ENCODE measurements at places on chromosomes 3 and 15.

DNA sequence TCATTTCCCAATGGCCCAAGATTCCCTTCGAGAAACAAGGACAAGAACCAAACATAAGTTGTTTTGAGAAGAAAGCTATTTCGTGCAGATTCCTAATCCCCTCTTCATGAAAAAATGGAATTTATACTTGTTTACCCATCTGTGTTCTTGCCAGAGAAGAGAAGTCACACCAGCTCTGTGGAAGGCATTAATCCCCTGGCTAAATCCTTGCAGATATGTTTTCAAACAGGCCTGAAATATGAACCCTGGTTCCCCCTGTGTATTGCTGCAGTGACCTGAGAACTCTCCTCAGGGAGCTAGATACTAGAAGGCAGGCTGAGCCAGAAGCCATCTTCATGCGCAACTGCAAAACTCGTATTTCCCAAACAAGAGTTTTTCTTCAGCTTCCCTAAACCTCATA lies 337.7 kb downstream of the NEK10 start:
- no peak for DNase-seq

DNA sequence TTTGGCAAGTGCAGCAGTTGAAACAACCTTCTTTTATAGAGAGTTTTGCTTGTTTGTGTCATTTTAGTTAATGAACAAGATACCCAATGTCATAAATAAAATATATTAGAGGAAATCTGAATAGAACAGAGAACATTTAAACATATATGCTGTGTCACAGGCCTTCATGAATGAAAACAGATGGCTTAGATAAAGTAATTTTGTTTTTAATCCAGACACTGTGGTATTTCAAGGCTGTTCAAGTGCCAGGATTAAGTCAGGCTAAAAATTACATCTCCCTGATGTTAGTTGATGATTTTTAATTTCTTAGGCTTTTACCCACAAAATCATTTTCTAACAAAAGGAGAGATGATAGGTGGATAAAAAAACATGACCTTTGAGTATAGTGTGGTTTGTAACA lies 4.9 kb upstream of the ACKR4 start:
- DNase-seq: no peak

DNA sequence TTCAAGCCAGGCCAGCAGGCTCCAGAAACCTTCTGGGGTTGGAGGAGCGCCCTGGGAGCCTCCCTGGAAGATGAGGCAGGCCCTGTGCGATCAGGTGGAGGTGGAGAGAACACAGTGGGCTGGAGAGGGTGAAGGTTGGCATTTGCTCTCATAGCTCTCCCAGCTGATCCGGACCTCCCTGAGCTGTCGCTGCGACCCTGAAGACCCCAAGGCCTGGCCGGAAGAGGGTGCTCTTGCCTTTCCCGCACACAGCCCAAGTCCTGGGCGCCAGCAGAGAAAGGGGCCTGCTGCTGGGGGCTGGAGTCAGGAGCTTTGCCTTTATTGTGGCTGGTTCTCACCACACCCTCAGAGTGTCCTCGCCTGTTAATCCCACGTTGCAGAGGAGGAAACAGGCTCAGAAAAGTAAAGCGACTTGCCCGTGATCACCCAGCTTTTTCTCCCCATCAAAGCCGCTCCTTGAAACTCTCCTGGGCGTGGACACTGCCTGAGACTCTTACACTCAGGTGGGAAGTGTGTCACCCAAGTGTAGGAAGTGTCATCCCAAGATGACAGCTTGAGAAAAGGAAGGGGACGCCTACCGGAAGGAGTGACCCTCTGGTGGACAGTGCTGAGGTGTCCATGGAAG lies 8.6 kb upstream of the RPL29 start:
- peak; percentile 70 for DNase-seq

DNA sequence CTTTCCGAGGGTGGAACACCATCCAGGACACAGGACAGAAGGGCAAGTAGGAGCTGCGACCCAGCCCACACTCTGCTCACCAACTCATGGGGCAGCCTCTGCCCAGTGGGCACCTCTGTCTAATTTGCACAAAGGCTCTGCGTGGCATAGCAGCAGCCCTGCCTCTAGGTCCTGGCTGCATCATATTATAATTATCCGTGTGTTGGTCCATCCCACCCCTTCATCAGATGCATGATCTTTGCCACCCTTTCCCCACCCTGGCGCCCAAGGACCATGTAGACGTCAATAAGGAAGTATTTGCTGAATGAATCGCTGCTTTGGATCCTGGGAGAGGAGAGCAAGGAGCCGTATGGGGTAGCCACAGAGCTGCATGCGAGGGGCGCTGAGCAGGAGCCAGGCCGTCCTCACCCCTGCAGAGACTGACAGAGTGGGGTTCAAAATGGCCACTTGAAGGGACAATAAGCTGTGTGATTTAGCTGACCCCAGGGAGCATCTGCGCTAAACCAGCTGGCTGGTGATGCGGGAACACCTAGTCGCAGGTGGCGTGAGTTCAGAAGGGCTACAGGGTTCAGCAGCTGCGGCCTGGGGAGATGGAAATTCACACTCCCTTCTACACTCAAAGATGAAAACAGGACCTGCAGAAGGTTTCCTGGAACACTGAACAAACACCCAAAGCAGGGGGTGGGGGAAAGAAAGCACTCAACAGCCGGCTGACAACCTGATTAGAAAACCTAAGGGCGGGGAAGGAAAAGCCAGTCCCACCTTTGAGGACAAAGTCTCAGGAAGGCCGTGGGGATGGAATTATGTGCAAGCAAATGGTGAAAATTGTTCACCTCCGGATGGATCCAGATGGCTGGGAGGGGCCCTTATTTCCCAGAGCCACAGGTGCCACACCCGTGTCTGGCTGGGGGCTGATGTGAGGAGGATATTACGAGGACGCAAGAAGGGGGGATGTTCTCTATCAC lies 6.4 kb downstream of the MGLL start:
- DNase-seq: no peak

DNA sequence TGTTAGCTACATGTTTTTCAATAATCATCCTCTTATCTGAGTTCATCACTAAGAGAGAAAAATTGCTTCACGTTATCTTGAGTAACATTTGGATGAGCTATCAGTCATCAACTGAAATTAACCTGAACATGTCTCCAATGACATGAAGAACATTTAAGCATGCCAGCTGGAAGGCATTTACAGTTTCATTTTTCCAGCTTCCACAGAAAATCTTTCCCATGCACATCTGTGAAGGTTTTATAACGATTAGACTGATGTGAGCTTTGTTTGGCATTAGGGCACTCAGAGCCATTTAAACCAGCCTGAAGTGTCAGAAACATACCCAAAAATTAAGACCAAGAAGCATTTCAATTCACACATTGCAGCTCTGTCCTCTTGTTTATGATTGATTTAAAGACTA lies 235.8 kb upstream of the ARHGEF26 start:
- no peak for DNase-seq

GRCh38 chr3:117137065-117137464 lies 427.5 kb downstream of the TUSC7 start:
- no peak for DNase-seq

GRCh38 chr3:12005951-12006625 lies 1.9 kb downstream of the SYN2 start:
- no peak for DNase-seq

DNA sequence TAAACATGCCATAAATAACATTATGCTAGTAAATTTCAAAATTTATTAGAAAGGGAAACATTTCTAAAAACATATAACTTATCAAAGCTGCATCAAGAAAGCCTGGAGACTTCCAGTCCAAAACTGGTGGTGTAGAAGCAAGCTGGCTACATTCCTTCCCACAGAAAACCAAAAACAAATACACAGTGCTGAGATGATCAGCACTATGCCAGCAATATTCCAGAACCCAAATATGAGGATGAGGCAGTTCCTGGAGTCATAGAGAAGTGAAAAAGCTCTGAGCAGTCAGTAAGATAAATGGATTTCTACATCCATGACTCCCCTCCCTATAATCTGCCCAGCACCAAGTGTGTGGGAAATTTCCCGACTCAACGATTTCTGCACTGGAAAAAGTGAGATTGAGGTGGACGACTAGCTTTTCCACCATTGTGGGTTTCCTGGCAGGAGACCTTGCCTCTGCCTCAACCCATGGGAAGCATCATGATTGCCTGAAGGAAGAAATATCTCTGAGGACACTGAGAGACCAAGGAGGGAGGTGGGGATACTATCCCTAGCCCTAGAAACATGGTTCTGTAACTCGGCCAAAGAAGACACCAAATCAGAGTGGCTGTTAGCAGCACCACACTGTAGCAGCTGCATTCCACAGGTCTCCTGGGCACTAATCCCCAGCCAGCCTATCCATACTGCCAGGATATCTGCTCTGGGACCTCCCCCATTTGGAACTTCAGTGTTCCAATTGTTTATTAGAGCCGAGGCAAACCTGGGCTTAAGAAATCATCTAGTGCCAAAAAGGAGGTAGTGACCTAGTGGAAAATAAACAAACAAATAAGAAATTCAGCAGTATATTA lies 11.8 kb upstream of the CLN6 start:
- no peak for DNase-seq

GRCh38 chr15:89809093-89809786 lies 5.4 kb downstream of the ANPEP start:
- DNase-seq: no peak

DNA sequence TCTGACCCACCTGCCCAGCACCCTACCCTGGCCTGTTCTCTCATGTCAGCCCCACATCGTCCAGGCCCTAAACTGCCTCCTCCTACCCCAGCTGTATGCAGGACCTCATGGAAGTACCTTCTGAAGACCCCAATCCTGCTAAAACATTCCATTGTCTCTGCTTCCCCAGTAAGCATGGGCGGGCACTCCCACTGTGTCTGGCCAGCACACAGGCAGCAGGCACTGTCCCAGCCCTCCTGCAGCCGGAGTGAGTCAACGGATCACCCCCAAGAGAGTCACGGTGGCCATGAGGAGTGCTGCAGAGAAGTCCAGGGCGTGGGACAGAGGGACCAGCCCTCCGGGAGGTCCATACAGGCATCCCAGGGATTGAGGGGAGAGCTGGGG lies 36.4 kb upstream of the SLCO2A1 start:
- DNase-seq: no peak

GRCh38 chr3:189570916-189571315 lies 60.3 kb upstream of the TP63 start:
- no peak for DNase-seq

DNA sequence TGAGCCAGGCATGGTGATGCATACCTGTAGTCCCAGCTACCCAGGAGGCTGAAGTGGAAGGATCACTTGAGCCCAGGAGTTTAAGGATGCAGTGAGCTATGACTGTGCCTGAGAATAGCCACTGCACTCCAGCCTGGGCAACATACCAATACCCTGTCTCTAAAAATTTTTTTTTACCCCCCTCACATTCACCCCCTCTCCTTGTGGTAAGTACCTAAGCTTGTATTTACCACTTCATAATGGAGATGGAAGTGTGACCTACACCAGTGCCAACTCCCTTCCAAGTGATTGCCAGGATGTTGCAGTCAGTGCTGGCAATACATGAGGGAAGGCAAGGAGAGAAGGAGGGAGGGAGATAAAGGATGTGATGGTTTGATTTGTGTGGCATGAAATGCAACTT lies 84.2 kb downstream of the LRRC28 start:
- no peak for DNase-seq

GRCh38 chr3:70488816-70489215 lies 176.4 kb upstream of the MDFIC2 start:
- no peak for DNase-seq

GRCh38 chr3:138942861-138943623 lies 3.9 kb downstream of the FOXL2 start:
- no peak for DNase-seq

- no peak for DNase-seq
Measured at GRCh38 chr15:66019826-66020398, 150.6 kb downstream of the RAB11A start.

DNA sequence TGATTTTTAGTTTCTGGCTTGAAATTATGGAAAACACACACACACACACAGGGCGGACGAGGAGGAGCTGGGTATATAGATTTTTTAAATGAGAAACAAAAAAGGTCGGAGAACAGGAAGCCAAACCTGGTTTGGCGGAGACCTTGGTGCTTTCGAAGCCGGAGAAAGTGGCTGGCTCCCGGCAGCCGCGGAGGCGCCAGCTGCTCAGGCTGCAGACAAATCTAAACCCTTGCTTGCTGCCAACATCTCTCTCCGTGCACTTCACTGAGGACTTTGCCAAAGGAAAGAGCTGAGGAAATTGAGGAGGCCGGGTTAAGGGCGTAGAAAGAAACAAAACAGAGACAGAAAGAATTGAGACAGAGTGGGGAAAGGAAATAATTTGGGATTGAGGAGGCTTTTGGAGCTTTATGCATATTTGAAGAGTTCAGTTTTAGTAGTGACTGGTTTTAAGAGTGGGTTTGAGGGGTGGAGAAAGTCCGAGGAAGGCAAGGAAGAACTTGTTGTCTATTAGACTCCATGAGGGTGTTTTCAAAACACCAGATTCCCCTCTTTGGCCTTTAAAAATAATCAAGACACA lies 2.2 kb downstream of the ZIC1 start:
- DNase-seq: no peak

GRCh38 chr15:20348291-20348899 lies 193.2 kb downstream of the GOLGA6L6 start:
- DNase-seq: no peak

GRCh38 chr3:67418426-67419217 lies 235.8 kb downstream of the SUCLG2 start:
- no peak for DNase-seq

- no peak for DNase-seq
Measured at GRCh38 chr15:78382114-78382880, 42.1 kb downstream of the CRABP1 start.

GRCh38 chr3:193910886-193911738 lies 224.8 kb upstream of the HES1 start:
- no peak for DNase-seq

GRCh38 chr3:196611761-196612483 lies 27.6 kb upstream of the NRROS start:
- DNase-seq: no peak

- no peak for DNase-seq
Measured at GRCh38 chr3:120765830-120766493, 23.4 kb downstream of the GTF2E1 start.

GRCh38 chr3:192260116-192261010 lies 467.0 kb downstream of the FGF12 start:
- DNase-seq: no peak

- DNase-seq: no peak
Measured at GRCh38 chr15:64740311-64741170, 34.8 kb downstream of the RBPMS2 start.

DNA sequence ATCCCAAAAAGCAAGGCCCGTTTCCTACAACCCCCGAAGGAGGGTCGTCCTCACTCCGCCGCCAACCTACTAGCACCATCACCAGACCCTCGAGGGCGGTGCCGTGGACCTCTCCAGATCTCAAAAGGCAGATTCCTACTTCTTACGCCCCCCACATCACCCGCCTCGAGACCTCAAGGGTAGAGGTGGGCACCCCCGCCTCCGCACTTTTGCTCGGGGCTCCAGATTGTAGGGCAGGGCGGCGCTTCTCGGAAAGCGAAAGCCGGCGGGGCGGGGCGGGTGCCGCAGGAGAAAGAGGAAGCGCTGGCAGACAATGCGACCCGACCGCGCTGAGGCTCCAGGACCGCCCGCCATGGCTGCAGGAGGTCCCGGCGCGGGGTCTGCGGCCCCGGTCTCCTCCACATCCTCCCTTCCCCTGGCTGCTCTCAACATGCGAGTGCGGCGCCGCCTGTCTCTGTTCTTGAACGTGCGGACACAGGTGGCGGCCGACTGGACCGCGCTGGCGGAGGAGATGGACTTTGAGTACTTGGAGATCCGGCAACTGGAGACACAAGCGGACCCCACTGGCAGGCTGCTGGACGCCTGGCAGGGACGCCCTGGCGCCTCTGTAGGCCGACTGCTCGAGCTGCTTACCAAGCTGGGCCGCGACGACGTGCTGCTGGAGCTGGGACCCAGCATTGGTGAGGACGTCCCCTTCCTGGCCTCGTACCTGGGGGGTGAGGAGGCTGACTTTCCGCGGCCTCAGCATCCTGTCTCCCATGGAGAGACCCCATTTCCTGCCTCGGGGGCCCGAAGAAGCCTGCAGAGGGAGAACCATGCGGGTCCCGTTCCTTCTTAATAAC lies at the start of gene MYD88:
Gene MYD88 (plus strand): TSS at position 313 of the 842 bp plus-strand sequence. CDS start 40 bp downstream, at position 353.
- DNase-seq: peak; percentile 13

Measured in hippocampal formation (tissue), 2 donors.